ENCODE measurements at places on chromosomes 2 and 18. TPM values are rescaled to one million over a fixed set of nuclear protein-coding genes. Genes with fewer than 3 reads are reported as not detected.

GRCh38 chr2:58768715-58769080 lies 527.6 kb upstream of the FANCL start:
- no peaks in the 10 kb centered on the region for H3K27me3 ChIP-seq
- H3K4me3 ChIP-seq: no peak overlapping the region
- no peak for DNase-seq
- no peak overlapping the region for H3K27ac ChIP-seq

GRCh38 chr2:106894545-106894944 lies 8.6 kb upstream of the ST6GAL2 start:
- H3K4me1 ChIP-seq: no peaks in the 10 kb centered on the region
- H3K27me3 ChIP-seq: peaks cover 28% of the 10 kb centered on the region
- no peak overlapping the region for H3K27ac ChIP-seq
- no peak overlapping the region for H3K4me3 ChIP-seq
- no peak for DNase-seq

DNA sequence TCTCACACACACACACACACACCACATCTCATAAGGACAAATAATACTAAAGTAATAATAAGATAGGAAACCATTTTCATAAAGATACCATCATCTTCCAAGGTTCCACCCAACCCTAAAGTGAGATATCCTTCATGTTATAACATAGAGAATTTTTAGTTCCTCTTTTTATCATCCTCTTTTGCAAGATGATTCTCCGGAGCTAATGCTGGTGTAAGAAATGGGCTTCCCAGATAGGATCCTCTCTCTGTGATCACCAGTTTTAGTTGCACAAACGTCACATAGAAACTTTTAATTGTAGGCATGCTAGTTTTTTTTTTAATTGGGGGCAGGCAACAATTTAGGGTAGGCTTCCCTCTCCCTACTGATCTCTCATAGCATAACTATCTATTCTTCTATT lies 49.6 kb downstream of the ARHGAP25 start:
- no peaks in the 10 kb centered on the region for H3K27me3 ChIP-seq
- no peaks in the 10 kb centered on the region for H3K4me1 ChIP-seq
- H3K4me3 ChIP-seq: no peak overlapping the region

- H3K36me3 ChIP-seq: no peaks in the 10 kb centered on the region
- H3K27me3 ChIP-seq: no peaks in the 10 kb centered on the region
- H3K4me3 ChIP-seq: no peak overlapping the region
- no peak for DNase-seq
These were observed 55.9 kb downstream of the HS1BP3 start for GRCh38 chr2:20594957-20595356.

- H3K4me3 ChIP-seq: no peak overlapping the region
- no peak for DNase-seq
- no peaks in the 10 kb centered on the region for H3K36me3 ChIP-seq
- H3K27me3 ChIP-seq: no peaks in the 10 kb centered on the region
- no peaks in the 10 kb centered on the region for H3K4me1 ChIP-seq
These were observed 147.1 kb downstream of the NOL4 start for GRCh38 chr18:34077599-34077998.

The LBH gene
- polyA plus RNA-seq: 544 TPM

DNA sequence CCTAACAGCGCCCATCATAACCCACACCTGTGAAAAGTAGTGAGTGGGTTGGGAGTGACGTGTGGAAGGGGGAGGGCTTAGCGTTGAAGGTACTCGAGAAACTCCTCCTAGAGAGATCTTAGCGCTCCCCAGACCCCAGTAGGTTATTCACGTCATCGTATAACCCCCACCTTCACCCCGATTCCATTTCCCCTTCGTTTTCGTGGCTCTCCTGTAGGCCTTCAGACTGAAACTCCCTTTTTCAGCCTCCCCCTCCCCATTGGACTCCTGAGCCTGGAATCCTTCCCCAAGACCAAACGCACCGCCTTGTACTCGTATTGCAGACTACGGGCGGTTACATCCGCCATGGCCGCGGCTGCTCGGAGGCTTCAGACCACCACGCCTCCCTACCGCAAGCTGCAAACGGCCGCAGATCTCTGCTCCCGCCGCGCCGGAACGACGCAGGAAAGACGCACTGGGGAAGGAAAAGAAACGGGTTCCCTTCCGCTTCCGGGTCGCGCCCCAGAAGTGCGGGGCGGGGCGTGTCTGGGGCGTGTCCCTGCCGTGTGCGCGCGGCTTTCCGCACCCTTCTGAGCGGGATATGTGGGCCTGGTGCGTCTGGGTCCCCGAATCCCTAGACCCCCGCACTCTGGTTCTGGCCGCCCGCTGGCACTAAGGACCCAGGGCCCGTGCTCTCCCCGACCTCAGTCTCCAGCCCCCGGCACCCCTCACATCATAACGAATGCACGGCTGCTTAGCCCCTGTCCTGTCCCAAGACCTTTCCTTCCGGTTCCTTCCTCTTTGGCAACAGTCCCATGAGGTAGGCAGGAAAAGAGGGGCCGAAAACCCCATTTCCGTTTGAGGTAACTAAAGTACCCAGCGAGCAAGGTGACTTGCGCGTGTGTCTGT lies at the start of gene SNRNP200:
TSS of gene SNRNP200 (minus strand) at position 456 of the 888 bp plus-strand sequence. CDS start at position 347, 109 bp downstream.
- H3K4me3 ChIP-seq: peak within 1 kb of the TSS; percentile 88
- peaks cover 4% of the 10 kb centered on the region for H3K4me1 ChIP-seq
- peaks cover 28% of the 10 kb centered on the region for H3K36me3 ChIP-seq

The GPR39 gene
- polyA plus RNA-seq: 7.7 TPM

DNA sequence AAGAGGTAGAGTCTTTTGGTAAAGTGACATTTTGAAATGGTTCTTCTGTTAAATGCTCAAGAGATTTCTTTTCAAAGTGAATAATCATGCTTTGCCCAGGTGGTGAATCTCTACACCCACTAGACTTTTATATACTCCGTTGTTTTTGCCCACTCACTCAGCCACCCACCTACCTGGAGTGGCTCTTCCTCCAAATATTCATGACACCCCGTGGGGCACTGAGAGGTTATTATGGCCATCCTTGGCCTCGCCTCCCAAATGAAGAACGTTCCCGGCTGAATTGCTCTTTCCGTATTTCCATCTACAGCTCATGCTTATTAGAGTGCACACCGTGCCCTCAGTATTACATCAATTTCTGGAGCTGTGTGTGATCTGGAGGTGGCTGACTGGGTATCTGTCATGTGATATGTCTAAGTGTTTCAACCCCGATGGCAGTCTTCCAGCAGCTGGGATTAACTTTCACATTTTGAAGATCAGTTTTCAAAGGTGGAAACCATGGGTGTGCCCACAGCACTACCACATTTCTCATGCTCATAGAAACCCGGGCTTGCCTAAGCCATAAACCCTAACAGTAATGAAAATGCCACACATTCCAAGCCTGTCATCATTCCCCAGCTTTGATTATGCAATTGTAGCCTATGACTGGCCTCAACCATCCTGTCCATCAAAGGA lies 406.6 kb upstream of the MMADHC start:
- H3K4me3 ChIP-seq: no peak overlapping the region
- no peak for DNase-seq
- H3K27ac ChIP-seq: no peak overlapping the region
- no peaks in the 10 kb centered on the region for H3K4me1 ChIP-seq
- peaks cover 9% of the 10 kb centered on the region for H3K27me3 ChIP-seq

The HRH4 gene
- polyA plus RNA-seq: not detected

DNA sequence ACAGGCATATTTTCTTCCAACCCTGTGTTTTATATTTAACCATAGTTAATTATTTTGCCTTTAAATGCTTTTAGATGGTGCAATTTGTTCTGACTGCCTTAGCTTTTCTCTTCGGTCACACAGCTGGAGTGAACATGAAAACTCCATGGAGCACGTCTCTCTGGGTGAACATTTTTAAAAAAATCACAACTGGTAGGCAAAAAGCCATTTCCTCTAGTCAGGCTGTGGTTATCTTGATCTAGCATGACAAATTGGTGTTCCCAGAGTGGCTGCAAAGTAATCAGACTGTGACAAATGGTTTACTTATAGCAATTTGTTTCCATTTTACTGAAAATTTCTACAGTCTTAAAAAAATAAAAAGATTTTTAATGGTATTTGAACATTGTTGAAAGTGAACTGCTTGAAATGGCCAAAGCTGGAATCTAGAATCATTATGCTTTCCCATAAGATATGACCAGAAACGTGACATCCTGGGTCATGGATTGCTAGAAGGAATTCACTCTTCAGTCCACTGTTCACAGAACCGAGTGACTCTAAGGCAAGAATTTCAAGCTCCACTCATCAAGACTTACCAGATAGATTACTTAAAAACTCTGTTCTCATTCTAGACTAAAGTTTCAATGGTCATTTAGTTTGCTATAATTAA lies 703.6 kb downstream of the CPS1 start:
- H3K36me3 ChIP-seq: no peaks in the 10 kb centered on the region
- no peak overlapping the region for H3K27ac ChIP-seq
- H3K4me1 ChIP-seq: no peaks in the 10 kb centered on the region
- no peak for DNase-seq
- H3K27me3 ChIP-seq: no peaks in the 10 kb centered on the region

GRCh38 chr18:38635709-38636430 lies 1070.3 kb upstream of the CELF4 start:
- no peak overlapping the region for H3K27ac ChIP-seq
- H3K4me3 ChIP-seq: no peak overlapping the region
- H3K36me3 ChIP-seq: no peaks in the 10 kb centered on the region
- H3K27me3 ChIP-seq: no peaks in the 10 kb centered on the region

DNA sequence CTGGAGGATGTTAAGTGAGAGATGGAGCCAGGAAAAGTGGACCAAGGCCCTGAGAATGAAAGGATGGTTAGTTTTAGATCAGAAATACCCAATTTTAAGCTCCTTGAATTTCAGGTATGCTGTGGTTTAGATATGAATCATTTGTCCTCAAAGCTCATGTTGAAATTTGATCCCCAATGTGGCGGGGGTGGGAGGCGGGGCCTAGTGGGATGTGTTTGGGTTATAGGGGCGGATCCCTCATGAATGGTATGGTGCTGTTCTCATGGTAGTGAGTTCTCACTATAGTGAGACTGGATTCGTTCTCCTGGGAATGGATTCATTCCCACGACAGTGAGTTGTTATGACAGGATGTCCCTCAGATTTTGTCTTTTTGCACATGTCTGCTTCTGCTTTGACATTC lies 11.4 kb downstream of the MYO5B start:
- no peaks in the 10 kb centered on the region for H3K4me1 ChIP-seq
- H3K4me3 ChIP-seq: no peak overlapping the region
- DNase-seq: no peak

DNA sequence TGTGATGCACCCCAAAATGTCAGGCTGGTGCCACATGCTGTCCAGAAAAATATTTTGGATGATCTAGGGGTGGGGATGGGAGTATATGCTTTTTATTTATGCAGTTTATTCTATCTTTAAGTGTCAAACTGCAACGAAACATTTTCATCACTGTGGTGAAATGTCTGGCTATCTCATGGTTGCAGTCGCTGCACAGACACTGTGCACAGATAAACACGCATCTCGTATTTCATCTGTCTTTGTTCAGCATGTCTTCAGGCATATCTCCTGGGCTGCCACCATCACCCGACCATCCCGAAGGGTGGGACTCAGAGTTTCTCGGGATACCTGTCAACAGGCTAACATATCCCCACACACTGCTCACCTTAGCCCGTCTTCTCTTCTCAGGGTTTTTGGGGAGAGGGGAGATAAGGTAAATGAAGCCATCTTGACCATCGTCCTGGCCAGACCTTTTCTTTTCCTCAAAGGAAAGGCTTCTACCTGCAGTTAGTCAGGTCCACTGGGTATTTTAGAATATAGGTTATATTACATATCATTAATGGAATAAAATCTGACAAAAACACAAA lies 80.7 kb upstream of the NABP1 start:
- no peaks in the 10 kb centered on the region for H3K36me3 ChIP-seq
- DNase-seq: no peak
- no peaks in the 10 kb centered on the region for H3K27me3 ChIP-seq

- H3K27me3 ChIP-seq: no peaks in the 10 kb centered on the region
- no peak for DNase-seq
- no peaks in the 10 kb centered on the region for H3K36me3 ChIP-seq
- no peak overlapping the region for H3K4me3 ChIP-seq
These were observed 229.6 kb downstream of the LPIN1 start for GRCh38 chr2:11976073-11976472.

DNA sequence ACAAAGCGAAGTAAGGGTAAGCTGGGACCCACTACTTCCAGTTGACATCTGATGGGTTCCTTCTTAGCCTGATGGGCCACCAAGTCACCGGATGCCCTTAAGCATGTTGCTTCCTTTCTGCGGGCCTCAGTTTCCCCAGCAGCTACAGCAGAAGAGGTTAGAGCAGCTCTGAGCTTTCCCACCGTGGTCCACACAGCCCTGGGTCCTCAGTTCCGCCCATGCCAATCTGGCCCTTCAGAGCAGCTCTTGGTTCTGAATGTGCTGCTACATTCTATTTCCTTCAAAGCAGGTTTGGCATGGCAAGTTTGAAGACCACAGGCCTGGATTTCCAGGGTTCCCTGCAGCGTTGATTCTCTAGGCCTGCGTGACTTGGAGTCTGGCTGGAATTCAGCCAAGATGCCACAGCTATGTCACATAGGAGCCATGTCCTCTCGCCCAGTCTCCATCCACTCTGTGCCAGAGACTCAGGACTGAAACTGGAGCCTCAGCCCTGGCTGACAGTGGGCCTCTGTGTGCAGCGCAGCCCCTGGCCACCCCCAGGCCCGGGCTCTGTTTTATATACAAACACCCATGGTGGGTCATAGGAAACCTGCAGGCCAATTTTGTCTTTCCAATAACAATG lies 79.6 kb downstream of the TFCP2L1 start:
- no peaks in the 10 kb centered on the region for H3K27me3 ChIP-seq
- no peak for DNase-seq
- H3K27ac ChIP-seq: no peak overlapping the region
- no peaks in the 10 kb centered on the region for H3K36me3 ChIP-seq
- H3K4me1 ChIP-seq: no peaks in the 10 kb centered on the region
- H3K4me3 ChIP-seq: no peak overlapping the region

DNA sequence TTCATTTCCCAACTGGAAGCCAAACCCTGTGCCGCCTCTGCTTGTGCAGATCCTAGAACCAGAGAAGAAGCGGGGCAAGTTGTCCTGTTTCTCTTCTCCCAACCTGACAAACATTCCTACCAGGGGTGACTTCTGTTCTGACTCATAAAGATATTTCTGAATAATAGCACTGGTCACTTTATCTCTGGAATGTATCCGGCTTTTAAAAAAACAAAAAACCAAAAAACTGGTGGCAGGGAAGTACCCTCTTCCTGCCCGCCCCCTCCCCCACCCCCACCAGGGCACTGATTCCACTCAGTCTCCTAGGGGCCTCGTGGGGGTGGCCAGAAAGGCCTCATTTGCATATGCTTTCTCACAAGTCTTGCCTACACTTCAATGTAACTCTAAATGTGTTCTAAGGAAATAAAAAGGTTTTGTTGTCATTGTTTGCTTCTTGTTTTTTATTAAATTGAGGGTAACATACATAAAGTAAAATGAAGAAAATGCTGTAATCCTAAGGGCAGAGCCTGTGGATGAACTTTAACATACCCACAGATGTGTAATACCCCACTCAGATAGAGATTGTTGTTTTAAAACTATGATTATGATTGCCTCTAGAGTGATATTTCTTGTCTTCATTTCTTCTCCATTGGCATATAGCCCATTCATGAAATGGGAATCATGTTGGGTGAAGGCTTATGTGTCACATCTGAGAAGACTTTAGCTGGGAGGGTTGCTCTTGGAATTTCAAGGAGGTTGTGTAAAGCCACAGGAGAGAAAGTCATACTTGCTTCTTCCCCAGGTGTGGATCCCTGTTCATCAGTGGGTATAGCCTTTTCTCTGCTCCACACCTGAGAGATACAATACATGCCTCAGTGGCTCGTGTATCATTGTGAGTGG lies 5.3 kb upstream of the FOSL2 start:
- peaks cover 7% of the 10 kb centered on the region for H3K4me1 ChIP-seq
- no peak overlapping the region for H3K4me3 ChIP-seq
- H3K27me3 ChIP-seq: no peaks in the 10 kb centered on the region
- H3K36me3 ChIP-seq: no peaks in the 10 kb centered on the region
- H3K27ac ChIP-seq: no peak overlapping the region

- no peak overlapping the region for H3K27ac ChIP-seq
- peak; percentile 54 for DNase-seq
- H3K4me1 ChIP-seq: peaks cover 8% of the 10 kb centered on the region
- H3K27me3 ChIP-seq: no peaks in the 10 kb centered on the region
- H3K36me3 ChIP-seq: no peaks in the 10 kb centered on the region
- no peak overlapping the region for H3K4me3 ChIP-seq
These were observed 6.0 kb upstream of the ALLC start for GRCh38 chr2:3651691-3652648.
